ENCODE measurements at places on chromosomes 6 and 20.

GRCh38 chr6:138909511-138909910, 78.5 kb downstream of the REPS1 start:
- peaks cover 10% of the 10 kb centered on the region for H3K36me3 ChIP-seq
- H3K27me3 ChIP-seq: no peaks in the 10 kb centered on the region
- H3K27ac ChIP-seq: no peak overlapping the region
- no peak overlapping the region for H3K4me3 ChIP-seq
- DNase-seq: no peak
- no peaks in the 10 kb centered on the region for H3K4me1 ChIP-seq

DNA sequence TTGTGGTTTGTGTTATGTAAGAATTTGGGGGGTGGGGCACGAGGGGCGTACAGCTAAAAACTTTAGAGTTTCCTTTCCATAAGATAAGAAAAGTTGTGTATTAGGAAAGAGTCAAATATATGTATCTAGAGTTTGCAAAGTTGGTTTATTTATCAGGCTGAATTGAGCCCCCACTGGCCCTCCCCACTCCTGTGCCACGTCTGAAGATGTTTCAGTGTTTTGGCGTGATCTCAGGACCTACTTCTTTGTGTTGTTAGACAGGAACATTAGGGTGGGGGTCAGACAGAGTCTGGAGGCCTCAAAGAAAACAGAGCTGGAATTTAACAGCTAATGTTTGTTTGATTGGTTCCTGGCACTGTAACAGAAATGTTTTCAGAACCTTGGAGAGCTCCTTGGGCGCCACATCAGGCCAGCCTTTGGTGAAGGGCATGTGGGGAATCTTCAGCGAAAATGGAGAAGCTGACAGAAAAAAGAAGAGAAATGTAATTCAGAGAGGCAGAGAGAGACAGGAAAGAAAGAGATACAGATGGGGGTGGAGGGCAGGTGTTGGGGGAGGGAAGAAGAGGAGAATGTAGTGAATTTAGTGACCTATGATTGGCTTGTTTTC, 674 bp downstream of the NRSN1 start:
- H3K27me3 ChIP-seq: no peaks in the 10 kb centered on the region
- H3K4me1 ChIP-seq: peaks cover 1% of the 10 kb centered on the region
- H3K27ac ChIP-seq: no peak overlapping the region

DNA sequence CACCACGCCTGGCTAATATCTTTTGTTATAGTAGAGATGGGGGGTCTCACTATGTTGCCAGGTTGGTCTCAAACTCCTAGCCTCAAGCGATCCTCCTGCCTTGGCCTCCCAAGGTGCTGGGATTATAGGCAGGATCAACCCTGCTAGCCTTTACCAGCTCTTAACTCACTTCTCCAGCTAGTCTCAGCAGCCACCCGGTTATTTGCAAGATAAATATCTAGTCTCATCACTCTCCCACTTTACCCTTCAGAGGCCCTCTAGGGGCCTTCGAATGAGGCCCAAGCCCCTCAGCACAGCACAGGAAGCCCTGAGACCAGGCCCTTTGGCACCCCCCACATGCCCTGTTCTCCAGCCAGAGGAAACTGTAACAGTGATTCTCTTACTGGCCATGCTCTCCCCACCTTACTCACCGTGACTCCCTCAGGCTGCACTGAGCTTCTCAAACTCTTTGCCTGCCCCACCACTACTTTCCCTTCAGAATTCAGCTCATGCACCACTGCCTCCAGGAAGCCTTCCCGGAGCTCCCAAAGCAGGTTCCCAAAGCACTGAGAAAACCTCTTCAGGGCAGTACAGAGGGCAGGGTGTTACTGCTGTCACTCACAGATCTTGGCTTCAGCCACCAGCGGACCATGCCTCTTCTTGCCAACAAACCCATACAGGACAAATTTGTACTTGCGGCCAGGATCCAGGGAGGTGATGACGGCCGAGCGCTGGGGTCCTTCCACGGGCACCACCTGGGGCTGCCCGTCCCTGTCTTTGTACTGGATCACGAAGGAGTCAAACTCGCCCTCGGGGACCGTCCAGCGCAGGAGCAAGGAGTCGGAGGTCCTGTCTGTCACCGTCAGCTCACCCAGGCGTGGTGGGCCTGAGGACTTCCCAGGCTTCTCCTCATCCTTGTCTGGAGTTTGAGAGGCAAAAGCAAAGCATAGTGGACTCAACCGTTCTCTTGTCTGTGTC, 25.0 kb downstream of the TNXB start:
- no peak overlapping the region for H3K4me3 ChIP-seq
- no peaks in the 10 kb centered on the region for H3K27me3 ChIP-seq
- DNase-seq: no peak
- peaks cover 7% of the 10 kb centered on the region for H3K4me1 ChIP-seq
- H3K27ac ChIP-seq: no peak overlapping the region

GRCh38 chr20:9200620-9201019, 131.7 kb downstream of the PLCB4 start:
- H3K36me3 ChIP-seq: no peaks in the 10 kb centered on the region
- H3K4me1 ChIP-seq: peaks cover 1% of the 10 kb centered on the region
- DNase-seq: no peak
